ENCODE measurements at places on chromosomes 11 and 22. TPM values are rescaled to one million over a fixed set of nuclear protein-coding genes. Genes with fewer than 3 reads are reported as not detected.

GRAMD1B gene
- 10.1 TPM for total RNA-seq

NXPE4 gene
- not detected for total RNA-seq

VSIG2 gene
- total RNA-seq: not detected

WNT11 gene
- 0.37 TPM for total RNA-seq

SEC14L2 gene
- total RNA-seq: 44.2 TPM

LSP1 gene
- 2.7 TPM for total RNA-seq

PLAAT2 gene
- not detected for total RNA-seq

CABP4 gene
- total RNA-seq: not detected

NEFH gene
- 0.59 TPM for total RNA-seq

C11orf21 gene
- not detected for total RNA-seq

IGLL5 gene
- not detected for total RNA-seq

MUC5B gene
- total RNA-seq: not detected

NLRP14 gene
- not detected for total RNA-seq

WBP2NL gene
- total RNA-seq: 0.60 TPM

DNAJB7 gene
- total RNA-seq: not detected

TMEM223 gene
- 16.1 TPM for total RNA-seq

RCOR2 gene
- total RNA-seq: 4.0 TPM

MISFA gene
- total RNA-seq: not detected

TRIM49 gene
- not detected for total RNA-seq

VPREB1 gene
- not detected for total RNA-seq

OR51B4 gene
- not detected for total RNA-seq

NPTXR gene
- total RNA-seq: 38.4 TPM

CALCB gene
- total RNA-seq: not detected

TESMIN gene
- 0.30 TPM for total RNA-seq

EMID1 gene
- not detected for total RNA-seq

CCDC81 gene
- 7.7 TPM for total RNA-seq

MS4A6A gene
- total RNA-seq: not detected

LARGE2 gene
- total RNA-seq: not detected

CCDC116 gene
- under 0.01 TPM for total RNA-seq

EP300 gene
- total RNA-seq: 68.3 TPM

SLC22A6 gene
- not detected for total RNA-seq

MRPL23 gene
- total RNA-seq: 48.7 TPM

RAG2 gene
- total RNA-seq: not detected

FOLR2 gene
- total RNA-seq: not detected

KRTAP5-8 gene
- total RNA-seq: not detected

RTN4R gene
- total RNA-seq: 0.97 TPM

GGTLC3 gene
- not detected for total RNA-seq

RFPL2 gene
- not detected for total RNA-seq

ANO3 gene
- total RNA-seq: 0.23 TPM

C2CD2L gene
- 5.5 TPM for total RNA-seq

LRRC56 gene
- 0.89 TPM for total RNA-seq

SERPIND1 gene
- not detected for total RNA-seq

PPFIBP2 gene
- 6.8 TPM for total RNA-seq

EIF3L gene
- 295 TPM for total RNA-seq

SCUBE1 gene
- total RNA-seq: not detected

MOGAT2 gene
- not detected for total RNA-seq

NRIP3 gene
- 37.7 TPM for total RNA-seq

TMEM86A gene
- total RNA-seq: 1.8 TPM

FOLR1 gene
- total RNA-seq: not detected

CECR2 gene
- total RNA-seq: under 0.01 TPM

SPI1 gene
- total RNA-seq: not detected

CCDC188 gene
- 0.30 TPM for total RNA-seq

LRRC10B gene
- total RNA-seq: 0.09 TPM

LDHAL6A gene
- total RNA-seq: not detected

H19 gene
- 4.6 TPM for total RNA-seq

DCDC1 gene
- total RNA-seq: 0.30 TPM

Measured in smooth muscle cell of the umbilical artery (primary cell).